ENCODE measurements at places on chromosomes 13 and 19. TPM values are rescaled to one million over a fixed set of nuclear protein-coding genes. Genes with fewer than 3 reads are reported as not detected.

Gene MVB12A
- total RNA-seq: 51.5 TPM

DNA sequence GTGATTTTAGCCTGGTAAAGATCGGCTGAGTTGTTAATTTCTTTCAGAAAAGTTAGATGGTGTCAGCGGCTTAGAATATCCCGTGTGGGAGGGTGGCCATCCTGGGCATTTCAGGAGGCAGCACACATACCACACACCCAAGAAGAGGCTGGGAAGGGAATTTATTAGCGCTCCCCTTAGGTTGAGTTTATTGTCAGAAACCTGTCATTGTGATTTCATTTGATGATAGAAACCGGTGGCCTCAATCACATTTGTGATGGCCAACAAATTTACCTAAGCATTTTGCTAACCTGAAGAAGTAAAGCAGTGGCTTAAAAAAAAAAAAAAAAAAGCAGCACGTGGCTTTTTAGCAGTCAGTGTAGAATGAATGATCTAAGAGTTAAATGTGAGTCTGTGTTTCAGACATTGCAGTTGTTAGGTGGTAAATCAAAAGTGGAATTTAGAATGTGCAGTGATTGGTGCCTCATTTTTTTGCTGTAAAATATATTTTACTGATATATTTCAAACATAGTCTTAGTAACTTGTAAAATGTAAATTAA is 2.7 kb downstream of the SIPA1L3 start:
- peaks cover 22% of the 10 kb centered on the region for H3K4me1 ChIP-seq
- DNase-seq: no peak
- H3K36me3 ChIP-seq: no peaks in the 10 kb centered on the region
- no peaks in the 10 kb centered on the region for H3K27me3 ChIP-seq
- H3K27ac ChIP-seq: no peak overlapping the region

GRCh38 chr13:41241626-41242025 is 21.8 kb downstream of the MTRF1 start:
- no peaks in the 10 kb centered on the region for H3K4me1 ChIP-seq
- H3K27me3 ChIP-seq: no peaks in the 10 kb centered on the region
- no peaks in the 10 kb centered on the region for H3K36me3 ChIP-seq
- no peak for DNase-seq
- no peak overlapping the region for H3K4me3 ChIP-seq
- H3K27ac ChIP-seq: no peak overlapping the region

DNA sequence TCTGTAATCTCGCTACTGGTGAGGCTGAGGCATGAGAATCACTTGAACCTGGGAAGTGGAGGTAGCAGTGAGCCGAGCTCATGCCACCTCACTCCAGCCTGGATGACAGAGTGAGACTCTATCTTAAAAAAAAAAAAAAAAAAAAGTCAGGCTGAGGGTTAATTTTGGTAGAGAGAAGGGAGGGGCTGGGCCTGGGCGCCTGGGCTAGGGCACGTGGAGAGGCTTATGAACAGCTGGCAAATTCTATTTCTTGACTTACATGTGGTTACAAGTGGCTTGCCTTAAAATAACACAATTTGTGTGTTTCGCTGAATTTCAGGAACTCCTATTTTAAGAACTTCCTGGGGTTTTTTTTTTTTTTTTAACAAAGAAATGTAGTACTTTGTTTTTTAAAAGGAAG is 47.6 kb upstream of the MAP3K10 start:
- no peaks in the 10 kb centered on the region for H3K36me3 ChIP-seq
- H3K4me1 ChIP-seq: peaks cover 10% of the 10 kb centered on the region
- H3K27ac ChIP-seq: no peak overlapping the region
- no peak overlapping the region for H3K4me3 ChIP-seq
- H3K27me3 ChIP-seq: no peaks in the 10 kb centered on the region

GRCh38 chr19:50204811-50205675 is 1.6 kb downstream of the MYH14 start:
- peaks cover 34% of the 10 kb centered on the region for H3K4me1 ChIP-seq
- peak overlapping the region; percentile 29 for H3K4me3 ChIP-seq
- H3K27ac ChIP-seq: peak overlapping the region; percentile 80
- no peaks in the 10 kb centered on the region for H3K36me3 ChIP-seq
- DNase-seq: peak; percentile 96

GRCh38 chr19:42516771-42517170 is 11.5 kb downstream of the CEACAM1 start:
- no peak overlapping the region for H3K4me3 ChIP-seq
- H3K27ac ChIP-seq: no peak overlapping the region
- H3K4me1 ChIP-seq: no peaks in the 10 kb centered on the region
- H3K36me3 ChIP-seq: no peaks in the 10 kb centered on the region
- no peaks in the 10 kb centered on the region for H3K27me3 ChIP-seq

- no peaks in the 10 kb centered on the region for H3K27me3 ChIP-seq
- peak; percentile 96 for DNase-seq
- H3K36me3 ChIP-seq: peaks cover 12% of the 10 kb centered on the region
- peaks cover 13% of the 10 kb centered on the region for H3K4me1 ChIP-seq
- H3K4me3 ChIP-seq: peak within 1 kb of the TSS; percentile 12
These were observed at the start of gene SLC44A2 for GRCh38 chr19:10625003-10625761. Gene SLC44A2, plus strand, starts transcription at chr19:10625553. Its CDS starts 81 bp downstream, at chr19:10625634.

Gene PLEKHA4
- total RNA-seq: 18.2 TPM

DNA sequence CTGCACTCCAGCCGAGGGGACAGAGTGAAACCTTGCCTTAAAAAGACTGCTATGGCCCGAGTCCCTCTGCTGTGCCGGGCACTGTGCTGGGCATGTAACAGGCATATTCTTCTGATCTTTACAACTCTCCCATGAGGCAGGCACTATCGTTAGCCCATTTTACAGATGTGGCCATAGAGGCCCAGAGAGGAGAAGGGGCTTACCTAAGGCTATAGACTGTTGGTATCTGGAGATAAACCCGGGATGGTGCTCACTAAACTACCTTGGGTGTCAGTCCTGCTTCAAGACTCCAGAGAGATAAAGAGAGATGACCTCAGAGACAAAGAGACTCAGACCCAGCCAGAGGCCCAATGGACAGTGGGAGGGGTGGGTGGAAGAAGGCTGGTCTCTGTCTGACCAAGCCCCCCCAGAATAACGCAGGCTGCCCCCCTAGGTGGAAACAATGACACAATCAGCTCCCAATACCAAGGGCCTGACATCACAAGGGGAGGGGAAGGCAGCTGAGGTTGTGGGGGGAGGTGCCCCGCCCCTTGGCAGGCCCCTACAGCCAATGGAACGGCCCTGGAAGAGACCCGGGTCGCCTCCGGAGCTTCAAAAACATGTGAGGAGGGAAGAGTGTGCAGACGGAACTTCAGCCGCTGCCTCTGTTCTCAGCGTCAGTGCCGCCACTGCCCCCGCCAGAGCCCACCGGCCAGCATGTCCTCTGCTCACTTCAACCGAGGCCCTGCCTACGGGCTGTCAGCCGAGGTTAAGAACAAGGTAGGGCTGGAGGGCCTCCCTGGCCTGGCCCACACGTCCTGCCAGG is at the start of gene CNN1:
Gene CNN1, plus strand, starts transcription at position 620 of the 805 bp plus-strand sequence. Its CDS starts 77 bp downstream, at position 697.
- no peaks in the 10 kb centered on the region for H3K27me3 ChIP-seq
- DNase-seq: no peak
- H3K4me1 ChIP-seq: peaks cover 5% of the 10 kb centered on the region
- no peaks in the 10 kb centered on the region for H3K36me3 ChIP-seq
- peak within 1 kb of the TSS; percentile 6 for H3K27ac ChIP-seq

Gene ZNF468
- 33.3 TPM for total RNA-seq

Gene MYO16
- total RNA-seq: 0.13 TPM

DNA sequence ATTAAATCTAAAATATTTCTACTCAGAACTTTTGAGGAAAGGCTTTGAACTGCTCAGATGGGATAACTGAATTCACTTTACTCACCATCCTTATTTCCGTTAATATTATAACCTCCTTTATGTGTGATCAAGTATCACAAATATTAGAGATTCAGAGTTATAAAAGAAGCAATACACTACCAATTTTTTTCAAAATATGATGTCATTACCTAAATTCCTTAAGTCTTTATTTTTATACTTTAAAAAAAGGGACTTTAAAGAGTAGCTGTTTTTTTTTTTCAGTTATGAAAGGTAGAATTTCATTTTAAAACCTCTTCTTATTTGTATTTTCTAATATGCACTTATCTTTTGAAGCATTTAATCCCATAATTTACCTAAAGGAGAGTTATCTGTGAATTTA is 239.5 kb downstream of the DIAPH3 start:
- no peak overlapping the region for H3K27ac ChIP-seq
- H3K4me1 ChIP-seq: no peaks in the 10 kb centered on the region
- no peaks in the 10 kb centered on the region for H3K27me3 ChIP-seq

DNA sequence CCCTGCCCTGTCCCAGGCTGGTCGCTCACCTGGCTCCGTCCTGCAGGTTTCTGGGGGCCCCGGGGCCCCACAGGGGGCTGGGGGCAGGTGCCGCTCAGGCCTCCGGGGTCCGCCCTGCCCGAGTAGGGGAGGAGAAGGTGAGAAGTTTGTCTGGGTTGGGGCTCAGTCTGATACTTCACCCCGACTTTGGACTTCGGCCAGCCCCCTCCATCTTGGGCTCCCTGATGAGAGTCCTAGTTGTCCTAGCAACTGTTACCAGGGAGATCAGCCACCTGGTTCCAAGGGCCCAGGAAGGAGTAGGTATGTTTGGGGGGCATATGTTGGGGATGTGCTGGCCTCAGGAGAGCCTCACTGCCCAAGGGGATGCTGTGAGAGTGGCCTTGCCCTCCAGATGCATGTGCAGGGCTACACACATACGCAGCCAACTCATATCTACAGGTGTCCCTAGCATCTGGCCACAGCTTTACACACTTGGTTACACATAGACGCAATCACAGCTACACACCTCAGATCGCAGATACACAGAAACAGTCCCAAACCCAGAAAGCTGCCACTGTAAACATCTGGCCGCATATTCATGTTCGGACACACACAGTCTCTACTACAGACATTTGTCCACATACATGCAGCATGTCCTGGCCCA is 3.4 kb downstream of the NUMBL start:
- no peak overlapping the region for H3K27ac ChIP-seq
- H3K4me3 ChIP-seq: no peak overlapping the region
- no peaks in the 10 kb centered on the region for H3K27me3 ChIP-seq
- peaks cover 10% of the 10 kb centered on the region for H3K4me1 ChIP-seq

Gene DAND5
- total RNA-seq: 0.40 TPM

GRCh38 chr19:39299832-39300231 is 3.6 kb downstream of the IFNL1 start:
- H3K36me3 ChIP-seq: no peaks in the 10 kb centered on the region
- H3K27ac ChIP-seq: no peak overlapping the region
- H3K4me1 ChIP-seq: no peaks in the 10 kb centered on the region
- no peak overlapping the region for H3K4me3 ChIP-seq
- DNase-seq: no peak

Gene SWSAP1
- total RNA-seq: 3.8 TPM

DNA sequence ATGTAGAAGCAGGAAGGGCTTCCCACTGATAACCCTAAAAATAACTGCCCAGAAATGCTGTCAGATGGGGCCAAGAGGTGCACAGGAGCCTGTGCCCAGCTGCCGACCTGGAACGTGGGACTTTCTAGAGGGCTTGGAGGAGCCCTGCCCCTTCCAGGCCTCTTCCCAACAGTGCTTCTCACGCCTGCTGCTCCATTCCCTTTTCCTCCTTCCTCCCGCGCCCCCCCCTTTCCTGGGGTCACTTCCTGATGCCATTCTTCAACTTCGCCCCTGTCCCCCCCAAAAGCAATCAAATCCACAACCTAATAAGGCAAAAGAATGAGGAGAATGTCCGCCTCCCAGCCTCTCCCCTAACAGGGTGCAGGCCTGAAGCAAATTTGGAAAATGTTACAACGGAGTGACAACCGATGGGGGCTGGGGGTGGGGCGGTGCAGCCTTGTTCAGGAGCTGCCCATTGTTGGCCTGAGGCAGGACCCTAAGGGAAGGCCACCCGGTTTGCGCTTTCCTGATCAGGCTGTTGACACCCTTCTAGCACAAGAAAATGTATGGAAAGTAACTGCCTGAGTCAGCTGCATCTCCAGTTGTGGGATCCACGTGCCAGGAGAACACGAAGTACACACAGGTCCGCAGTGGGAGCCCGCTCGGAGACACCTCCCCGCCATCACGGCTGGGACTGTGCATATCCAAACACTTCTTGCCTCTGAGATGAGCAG is 18.7 kb downstream of the ACTN4 start:
- H3K27ac ChIP-seq: peak overlapping the region; percentile 97
- no peaks in the 10 kb centered on the region for H3K36me3 ChIP-seq
- H3K27me3 ChIP-seq: no peaks in the 10 kb centered on the region
- H3K4me3 ChIP-seq: no peak overlapping the region
- H3K4me1 ChIP-seq: peaks cover 75% of the 10 kb centered on the region

- H3K4me1 ChIP-seq: no peaks in the 10 kb centered on the region
- no peak overlapping the region for H3K4me3 ChIP-seq
- H3K27me3 ChIP-seq: no peaks in the 10 kb centered on the region
- no peak overlapping the region for H3K27ac ChIP-seq
- H3K36me3 ChIP-seq: no peaks in the 10 kb centered on the region
- no peak for DNase-seq
These were observed 362.6 kb downstream of the FGF14 start for GRCh38 chr13:102039264-102039663.

Gene GJA3
- total RNA-seq: 0.54 TPM

DNA sequence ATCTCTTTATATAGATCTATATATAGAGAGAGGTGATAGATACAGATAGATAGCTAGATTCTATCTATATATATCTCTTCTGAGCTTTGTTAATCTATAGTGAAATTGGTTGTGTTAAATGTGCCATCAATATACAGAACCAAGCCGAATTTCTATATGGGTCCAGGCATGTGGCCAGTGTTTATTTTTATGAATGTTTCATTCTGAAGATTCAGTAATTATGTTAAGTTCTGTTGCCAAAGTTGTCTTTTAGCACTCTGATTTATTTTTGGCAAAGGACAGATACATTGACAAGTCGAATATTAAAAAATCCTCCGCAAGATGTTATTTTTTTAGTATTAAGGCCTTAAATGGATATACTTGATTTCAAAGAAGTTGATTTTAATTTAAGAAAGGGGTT is 190.4 kb upstream of the HTR2A start:
- no peaks in the 10 kb centered on the region for H3K4me1 ChIP-seq
- H3K27ac ChIP-seq: no peak overlapping the region
- no peak for DNase-seq
- no peaks in the 10 kb centered on the region for H3K36me3 ChIP-seq
- no peak overlapping the region for H3K4me3 ChIP-seq
- H3K27me3 ChIP-seq: no peaks in the 10 kb centered on the region

DNA sequence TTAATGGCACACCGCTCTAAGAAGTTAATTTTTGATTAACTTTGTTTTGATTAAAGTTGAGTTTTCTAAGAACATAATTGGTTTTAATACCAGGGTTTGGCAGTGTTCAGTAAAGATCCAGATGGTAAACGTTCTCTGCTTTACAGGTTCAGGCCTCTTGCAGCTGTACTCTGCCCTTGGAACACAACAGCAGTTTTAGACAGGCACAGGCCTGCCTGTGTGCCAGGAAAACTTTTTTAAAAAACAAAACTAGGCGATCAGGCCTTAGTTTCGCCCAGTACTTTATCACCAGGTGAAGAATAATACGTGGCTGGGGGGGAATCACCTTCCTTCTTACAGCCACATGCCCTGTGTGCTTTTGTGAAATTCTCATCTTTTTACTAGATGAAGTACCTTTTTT is 38.0 kb upstream of the TEX29 start:
- no peak overlapping the region for H3K27ac ChIP-seq
- no peaks in the 10 kb centered on the region for H3K4me1 ChIP-seq
- no peak overlapping the region for H3K4me3 ChIP-seq
- DNase-seq: no peak

GRCh38 chr19:44765033-44765948 is 12.4 kb upstream of the CBLC start:
- H3K4me1 ChIP-seq: no peaks in the 10 kb centered on the region
- no peaks in the 10 kb centered on the region for H3K36me3 ChIP-seq
- H3K4me3 ChIP-seq: no peak overlapping the region
- no peak for DNase-seq
- H3K27ac ChIP-seq: no peak overlapping the region

Gene FPR3
- total RNA-seq: 1.6 TPM

GRCh38 chr13:100532836-100533435 is 55.7 kb downstream of the GGACT start:
- no peaks in the 10 kb centered on the region for H3K4me1 ChIP-seq
- H3K27me3 ChIP-seq: no peaks in the 10 kb centered on the region
- no peak overlapping the region for H3K4me3 ChIP-seq
- no peaks in the 10 kb centered on the region for H3K36me3 ChIP-seq
- no peak overlapping the region for H3K27ac ChIP-seq

Gene ZNF599
- total RNA-seq: 17.7 TPM

All from thyroid gland (tissue), 4 donors.